ENCODE measurements at places on chromosomes 4 and X.

GRCh38 chr4:31979988-31980387 is 1259.8 kb downstream of the PCDH7 start:
- DNase-seq, result no peak

GRCh38 chr4:7812231-7812857 is 127.3 kb downstream of the AFAP1 start:
- no peak for DNase-seq

DNA sequence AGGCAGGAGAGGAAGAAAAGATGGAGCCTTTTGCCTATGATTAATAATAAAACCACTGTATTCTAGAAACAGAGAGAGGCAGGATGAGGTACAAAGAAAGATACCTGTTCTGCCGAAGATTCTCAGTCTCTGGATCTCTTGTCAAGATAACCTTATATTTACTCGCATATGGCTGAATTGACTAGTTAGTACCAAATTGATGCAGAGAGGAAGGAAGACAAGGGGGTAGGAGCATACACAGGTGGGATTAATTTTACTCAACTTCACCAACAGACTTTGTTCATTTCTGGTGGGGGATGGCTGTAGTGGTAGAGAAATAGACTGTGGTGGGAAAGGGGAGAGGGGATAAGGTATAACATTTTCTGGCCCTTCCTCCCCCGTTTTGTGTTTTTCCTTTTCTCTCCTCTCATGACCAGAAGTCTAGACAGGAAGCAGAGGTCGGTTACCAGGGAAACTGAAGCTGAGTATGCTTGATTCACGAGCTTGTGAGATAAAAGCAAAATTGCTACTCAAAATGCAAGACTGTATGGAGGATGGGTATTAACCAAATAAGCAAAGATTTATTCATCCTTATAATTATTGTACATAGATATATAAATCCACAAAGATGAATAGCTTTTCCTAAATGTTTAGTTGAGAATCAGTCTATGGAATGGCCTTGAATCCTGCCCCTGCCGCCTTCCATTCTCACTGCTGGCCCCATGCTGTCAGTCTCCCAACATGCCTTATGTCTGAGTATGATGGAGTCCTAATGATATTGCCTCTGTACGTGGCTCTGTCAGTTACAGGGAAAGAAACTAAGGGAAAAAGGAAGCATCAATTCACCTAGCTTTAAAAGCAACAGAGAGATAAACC is 17.8 kb upstream of the PAGE2B start:
- DNase-seq, result peak; percentile 56

DNA sequence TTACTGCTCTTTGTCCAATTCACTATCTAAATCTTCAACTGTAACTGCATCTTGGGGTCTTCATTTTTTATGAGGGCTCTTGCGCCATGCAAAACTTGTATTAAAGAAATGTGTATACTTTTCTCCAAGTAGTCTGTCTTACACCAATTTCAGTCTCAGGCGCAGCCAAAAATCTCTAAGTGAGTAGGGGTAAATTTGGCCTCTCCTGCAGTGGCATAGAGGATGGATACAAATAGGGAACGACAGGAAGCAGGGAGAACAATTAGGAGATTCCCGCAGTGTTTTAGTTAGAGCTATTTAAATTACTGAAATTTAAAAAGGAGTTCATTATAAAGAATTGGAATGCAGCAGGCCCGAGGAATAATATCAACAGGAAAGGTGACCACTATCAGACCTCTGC is 30.2 kb downstream of the DMP1 start:
- DNase-seq, result no peak

DNA sequence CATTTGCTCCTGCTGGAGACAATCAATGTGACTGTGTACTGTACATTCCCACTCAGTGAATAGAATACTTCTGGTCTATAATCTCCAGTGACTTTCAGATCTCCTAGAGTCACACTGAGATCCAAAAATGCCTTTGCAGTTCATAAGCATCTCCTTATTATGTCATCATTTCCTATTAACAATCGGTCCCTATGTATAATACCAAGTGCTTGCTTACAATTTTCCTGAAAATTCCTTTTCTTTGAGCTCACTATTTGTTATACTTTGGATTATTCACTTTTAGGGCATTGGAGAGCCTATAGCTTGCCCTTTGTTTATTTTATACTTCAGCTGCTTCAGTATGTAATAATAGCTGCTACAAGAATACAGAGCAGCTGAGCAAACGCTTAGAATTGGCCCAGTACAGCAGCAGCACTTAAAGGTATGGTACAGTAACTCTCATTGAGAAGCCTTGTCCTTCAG is 313.0 kb downstream of the DCTD start:
- peak; percentile 56 for DNase-seq

DNA sequence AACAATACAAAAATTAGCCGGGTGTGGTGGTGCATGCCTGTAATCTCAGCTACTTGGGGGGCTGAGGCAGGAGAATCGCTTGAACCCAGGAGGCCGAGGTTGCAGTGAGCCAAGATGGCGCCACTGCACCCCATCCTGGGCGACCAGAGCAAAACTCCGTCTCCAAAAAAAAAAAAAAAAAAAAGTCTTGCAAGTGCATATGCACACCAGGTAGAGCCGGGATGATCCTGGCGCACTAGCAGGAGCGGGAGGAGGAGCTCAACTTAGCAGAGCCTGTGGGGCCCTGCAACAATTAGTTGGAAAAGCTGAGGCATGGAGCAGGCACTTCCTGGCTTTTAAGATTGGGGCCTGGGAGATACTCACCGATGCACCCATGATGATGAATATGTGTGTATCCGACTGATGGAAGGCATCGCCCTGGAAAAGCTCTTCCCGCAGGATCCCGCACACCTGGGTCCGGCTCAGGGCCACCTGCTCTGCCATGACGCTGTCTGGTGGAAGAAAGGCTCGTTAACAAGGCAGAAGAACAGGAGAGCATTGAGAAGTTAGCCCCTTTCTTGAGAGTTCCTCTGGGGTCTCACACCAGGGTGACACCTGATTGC is 872 bp downstream of the G6PD start:
- DNase-seq, result no peak

DNA sequence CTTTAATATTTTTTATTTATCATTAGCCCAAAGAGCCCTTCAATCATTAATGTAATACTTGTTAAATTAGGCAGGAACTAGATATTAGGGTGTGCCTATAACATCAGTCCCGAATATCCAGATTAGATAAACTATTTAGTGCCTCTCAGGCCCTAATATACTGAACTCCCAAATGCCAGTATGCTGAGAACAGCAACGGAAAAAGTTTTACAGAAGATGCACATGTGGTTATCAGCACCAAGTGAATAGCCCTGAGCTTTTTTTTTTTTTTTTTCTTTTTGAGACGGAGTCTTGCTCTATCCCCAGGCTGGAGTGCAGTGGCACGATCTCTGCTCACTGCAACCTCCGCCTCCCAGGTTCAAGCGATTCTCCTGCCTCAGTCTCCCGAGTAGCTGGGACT is 13.0 kb upstream of the ELF2 start:
- DNase-seq, result no peak

GRCh38 chr4:73725510-73725909 is 14.9 kb upstream of the CXCL8 start:
- DNase-seq, result no peak

GRCh38 chrX:52574416-52575275 is 57.8 kb upstream of the XAGE1B start:
- DNase-seq, result peak; percentile 45

- DNase-seq, result no peak
Measured at GRCh38 chrX:97447306-97447705, 563.6 kb downstream of the RPA4 start.

GRCh38 chr4:157741642-157742041 is 431.2 kb downstream of the GASK1B start:
- no peak for DNase-seq

GRCh38 chr4:42709392-42710065 is 52.6 kb upstream of the ATP8A1 start:
- no peak for DNase-seq

DNA sequence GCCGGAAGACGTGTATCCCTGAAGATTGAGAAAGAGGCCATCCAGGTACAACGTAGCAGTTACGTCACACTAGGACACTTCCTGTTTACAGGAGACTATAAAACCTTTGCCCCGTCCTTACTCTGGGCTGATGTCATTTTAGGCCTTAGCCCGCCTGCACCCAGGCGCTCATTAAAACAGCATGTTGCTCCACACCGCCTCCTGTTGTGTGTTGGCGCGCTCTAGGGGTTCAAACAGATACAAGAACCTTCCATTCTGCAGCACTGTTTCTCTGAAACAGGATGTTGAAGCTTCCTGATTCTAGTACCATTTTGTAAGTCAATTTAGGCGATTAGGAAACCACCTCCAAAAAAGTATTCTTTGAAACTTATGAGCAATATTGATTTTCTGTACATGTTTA is 722.1 kb downstream of the PCDH7 start:
- no peak for DNase-seq

DNA sequence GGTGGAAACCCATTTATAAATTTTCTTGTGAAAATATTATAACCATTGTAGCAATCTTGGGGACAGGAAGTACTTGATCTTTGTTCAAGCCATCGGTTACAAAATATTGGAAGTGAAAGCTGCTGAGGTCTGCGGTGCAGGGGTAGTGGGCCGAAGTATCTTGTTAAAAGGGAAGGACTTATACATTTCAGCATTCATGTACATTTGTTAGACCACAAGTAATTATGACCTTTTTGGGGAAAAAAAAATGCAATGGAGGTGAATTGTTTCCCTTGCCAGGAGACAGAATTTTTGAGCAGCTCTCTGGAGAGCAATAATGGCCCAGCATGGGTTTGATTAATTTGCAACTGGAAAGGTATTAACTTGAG is 121.3 kb downstream of the EGF start:
- DNase-seq, result no peak

DNA sequence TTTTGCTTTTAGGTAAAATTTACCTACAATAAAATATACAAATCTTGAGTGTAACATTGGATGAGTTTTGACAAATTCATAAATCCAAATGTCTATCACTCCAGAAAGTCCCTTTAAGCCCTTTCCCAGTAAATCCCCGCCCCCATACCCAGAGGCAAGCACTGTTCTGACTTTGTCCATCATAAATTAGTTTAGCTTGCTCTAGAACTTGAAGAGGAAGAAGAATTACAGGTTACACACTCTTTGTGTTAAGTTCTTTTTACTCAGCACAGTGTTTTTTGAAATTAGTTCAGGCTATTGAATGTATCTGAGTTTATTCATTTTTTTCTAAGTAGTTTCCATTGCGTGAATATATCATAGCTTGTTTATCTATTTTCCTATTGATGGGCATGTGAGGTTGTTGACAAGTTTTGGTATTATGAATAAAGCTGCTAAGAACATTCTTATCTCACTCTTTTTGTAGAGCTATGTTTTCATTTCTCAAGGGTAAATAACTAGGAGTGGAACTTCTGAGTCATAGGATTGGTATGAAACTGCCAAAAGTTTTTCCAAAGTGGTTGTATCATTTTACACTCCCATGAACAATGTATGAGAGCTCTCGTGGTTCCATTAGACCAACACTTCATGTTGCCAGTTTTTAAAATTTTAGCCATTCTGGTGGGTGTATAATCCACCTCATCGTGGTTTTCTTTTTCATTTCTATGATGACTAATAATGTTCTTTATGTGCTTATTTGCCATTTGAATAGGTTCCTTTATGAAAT is 22.4 kb upstream of the HPSE start:
- no peak for DNase-seq

DNA sequence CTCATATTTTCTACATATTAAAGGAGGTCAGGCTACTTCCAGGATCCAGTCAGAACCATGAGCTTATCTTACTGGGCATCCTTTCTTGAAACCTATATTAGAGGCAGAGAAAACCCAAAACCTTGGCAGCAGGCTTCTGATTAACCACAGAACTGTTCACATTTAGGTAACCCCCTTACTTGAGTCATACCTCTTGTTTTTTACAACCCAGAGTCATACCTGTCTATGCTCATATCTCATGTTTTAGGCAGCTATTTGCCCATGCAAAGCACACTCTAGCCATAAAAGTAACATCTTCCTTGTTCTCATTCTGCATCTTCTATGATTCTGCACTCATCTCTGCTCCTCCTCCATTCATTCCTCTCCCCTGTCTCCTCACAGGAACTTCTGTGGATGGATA is 138.0 kb upstream of the SMIM31 start:
- no peak for DNase-seq

DNA sequence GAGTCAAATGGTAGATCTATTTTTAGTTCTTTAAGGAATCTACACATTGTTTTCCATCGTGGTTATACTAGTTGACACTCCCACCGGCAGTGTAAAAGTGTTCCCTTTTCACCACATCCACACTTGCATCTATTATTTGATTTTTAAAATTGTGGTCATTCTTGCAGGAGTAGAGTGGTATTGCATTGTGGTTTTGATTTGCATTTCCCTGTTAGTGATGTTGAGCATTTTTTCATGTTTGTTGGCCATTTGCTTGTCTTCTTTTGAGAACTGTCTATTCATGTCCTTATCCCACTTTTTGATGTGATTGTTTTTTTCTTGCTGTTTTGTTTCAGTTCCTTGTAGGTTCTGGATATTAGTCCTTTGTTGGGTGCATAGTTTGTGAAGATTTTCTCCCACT is 70.0 kb downstream of the TAB3 start:
- DNase-seq, result no peak

- DNase-seq, result no peak
Measured at GRCh38 chrX:49233887-49234555, 881 bp upstream of the CACNA1F start.

- DNase-seq, result no peak
Measured at GRCh38 chr4:101367201-101367600, 19.9 kb upstream of the PPP3CA start.

DNA sequence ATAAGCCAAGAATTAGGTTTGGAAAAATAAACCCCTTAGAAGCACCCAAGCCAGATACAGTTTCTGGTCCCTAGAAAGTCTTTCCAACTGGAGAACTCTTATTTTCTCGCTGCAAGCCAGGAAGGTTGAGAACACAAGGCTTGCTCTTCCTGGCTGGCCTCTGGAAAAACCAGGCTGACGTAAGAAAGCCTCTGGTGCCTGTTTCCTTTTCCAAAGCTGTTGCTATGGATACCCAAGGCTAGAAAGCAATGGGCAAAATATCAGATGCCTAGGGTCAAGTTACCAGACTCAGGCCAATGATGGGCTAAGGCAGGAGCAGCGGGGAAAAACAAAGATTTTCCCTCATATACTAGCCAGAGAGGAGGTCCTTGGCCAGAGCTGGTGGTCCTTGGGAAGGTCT is 281.6 kb downstream of the KLHL13 start:
- no peak for DNase-seq

Data from NCI-H1105 treated with DMSO at 0.1 percent for 48 hours (cell line).